Activated CD4-positive, alpha-beta memory T cell treated with anti-CD3 and anti-CD28 coated beads, Interleukin-2, amount 10 ng/mL, durations not matched to agents 7 days and 5 days (primary cell): ENCODE measurements at places on chromosomes 3 and 15.

DNA sequence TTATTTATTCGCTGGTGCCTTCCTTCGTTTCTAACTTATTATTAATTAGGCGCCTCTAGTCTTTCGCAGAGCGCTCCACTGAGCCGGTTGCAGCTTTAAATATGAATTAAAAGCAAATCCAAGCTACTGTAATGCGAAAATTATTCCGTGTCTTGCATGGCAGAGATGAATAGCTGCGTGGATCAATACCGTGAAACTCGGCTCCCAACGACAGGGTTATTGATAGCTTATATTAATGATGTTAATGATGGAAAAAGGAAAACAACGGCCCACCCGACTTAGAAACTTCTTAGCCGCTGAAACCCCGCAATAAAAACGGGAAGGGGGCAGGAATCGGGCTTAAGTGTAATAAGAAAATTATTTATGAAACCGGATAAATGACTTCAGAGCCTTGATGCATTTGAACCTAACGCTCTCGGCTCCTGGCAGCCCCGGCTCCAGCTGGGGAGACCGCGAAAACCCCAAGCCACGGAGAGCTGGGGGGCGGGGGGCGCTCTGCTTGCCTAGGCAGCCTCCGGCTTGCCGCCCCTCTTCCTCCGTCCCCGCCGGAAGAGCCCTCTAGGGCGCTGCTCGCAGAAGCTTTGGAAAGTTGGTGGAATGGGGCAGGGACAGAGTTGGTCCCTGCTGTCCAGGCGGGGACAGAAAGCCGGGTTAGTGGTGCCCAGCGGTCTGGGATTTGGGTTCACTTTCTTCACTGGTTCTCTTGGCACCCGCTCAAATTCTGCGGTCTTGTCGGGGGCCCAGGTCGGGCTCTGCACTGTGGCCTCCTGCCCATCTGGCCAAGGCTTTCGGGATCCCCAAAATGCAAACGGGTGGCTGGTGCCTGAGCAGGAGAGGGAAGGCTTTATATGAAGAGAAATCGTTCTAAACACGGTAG lies 7.7 kb upstream of the ONECUT1 start:
- H3K36me3 ChIP-seq: peaks cover 9% of the 10 kb centered on the region
- no peak for DNase-seq
- peaks cover 93% of the 10 kb centered on the region for H3K27me3 ChIP-seq
- H3K4me1 ChIP-seq: peaks cover 3% of the 10 kb centered on the region
- no peak overlapping the region for H3K27ac ChIP-seq

DNA sequence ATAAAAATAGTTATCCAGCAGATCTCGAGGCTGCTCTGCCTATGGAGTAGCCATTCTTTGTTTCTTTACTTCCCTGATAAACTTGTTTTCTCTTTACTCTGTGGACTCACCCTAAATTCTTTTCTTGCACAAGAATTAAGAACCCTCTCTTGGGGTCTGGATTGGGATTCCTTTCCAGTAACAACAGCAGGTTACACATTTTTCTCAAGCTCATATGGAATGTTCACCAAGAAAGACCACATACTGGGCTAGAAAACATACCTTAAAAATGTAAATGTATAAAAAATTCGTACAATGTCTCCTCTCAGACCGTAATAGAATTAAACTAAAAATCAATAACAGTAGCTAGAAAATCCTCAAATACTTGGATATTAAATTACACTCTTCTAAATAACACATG lies 299.2 kb downstream of the CNTN3 start:
- no peak overlapping the region for H3K4me3 ChIP-seq
- no peaks in the 10 kb centered on the region for H3K4me1 ChIP-seq
- H3K27me3 ChIP-seq: no peaks in the 10 kb centered on the region
- no peak overlapping the region for H3K27ac ChIP-seq
- no peaks in the 10 kb centered on the region for H3K36me3 ChIP-seq

DNA sequence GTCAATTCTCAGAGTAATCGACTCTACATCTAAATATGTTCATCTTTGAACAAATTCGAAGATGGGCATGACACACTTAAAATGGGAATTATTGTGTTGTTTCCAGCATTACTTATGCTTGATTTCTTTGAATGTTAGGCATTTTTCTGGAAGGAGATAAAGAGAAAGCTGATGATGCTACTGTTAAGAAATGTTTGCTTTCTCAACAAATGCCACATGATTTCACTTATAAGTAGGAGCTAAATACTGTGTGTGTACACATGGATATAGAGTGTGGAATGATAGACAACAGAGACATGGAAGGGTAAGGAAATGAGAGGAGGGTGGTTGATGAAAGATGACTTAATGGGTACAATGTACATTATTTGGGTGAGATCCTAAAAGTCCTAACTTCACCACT lies 400.9 kb downstream of the TBL1XR1 start:
- no peak for DNase-seq
- no peak overlapping the region for H3K4me3 ChIP-seq
- H3K27me3 ChIP-seq: no peaks in the 10 kb centered on the region
- H3K4me1 ChIP-seq: no peaks in the 10 kb centered on the region
- no peak overlapping the region for H3K27ac ChIP-seq

DNA sequence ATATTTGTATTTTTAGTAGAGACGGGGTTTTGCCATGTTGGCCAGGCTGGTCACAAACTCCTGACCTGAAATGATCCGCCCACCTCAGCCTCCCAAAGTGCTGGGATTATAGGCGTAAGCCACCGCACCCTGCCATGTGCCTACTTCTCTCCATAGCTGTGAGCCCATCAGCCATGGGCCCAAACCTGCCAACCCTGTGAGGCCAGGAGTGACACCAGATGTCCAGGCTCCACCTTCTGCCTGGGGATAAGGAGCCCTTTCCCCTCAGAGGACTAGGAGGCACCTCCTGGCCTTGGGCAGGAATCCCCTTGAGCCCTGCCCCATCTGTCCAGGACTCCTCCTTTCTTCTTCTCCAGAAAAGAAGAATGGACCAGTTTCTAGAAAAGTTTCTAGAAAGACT lies 14.2 kb upstream of the RFT1 start:
- no peaks in the 10 kb centered on the region for H3K36me3 ChIP-seq
- H3K27me3 ChIP-seq: no peaks in the 10 kb centered on the region
- H3K4me3 ChIP-seq: no peak overlapping the region
- no peak for DNase-seq

GRCh38 chr15:101128221-101129015 lies 123.4 kb downstream of the CHSY1 start:
- no peak for DNase-seq
- H3K36me3 ChIP-seq: peaks cover 23% of the 10 kb centered on the region
- no peak overlapping the region for H3K4me3 ChIP-seq
- peak overlapping the region; percentile 95 for H3K27ac ChIP-seq
- peaks cover 8% of the 10 kb centered on the region for H3K27me3 ChIP-seq

DNA sequence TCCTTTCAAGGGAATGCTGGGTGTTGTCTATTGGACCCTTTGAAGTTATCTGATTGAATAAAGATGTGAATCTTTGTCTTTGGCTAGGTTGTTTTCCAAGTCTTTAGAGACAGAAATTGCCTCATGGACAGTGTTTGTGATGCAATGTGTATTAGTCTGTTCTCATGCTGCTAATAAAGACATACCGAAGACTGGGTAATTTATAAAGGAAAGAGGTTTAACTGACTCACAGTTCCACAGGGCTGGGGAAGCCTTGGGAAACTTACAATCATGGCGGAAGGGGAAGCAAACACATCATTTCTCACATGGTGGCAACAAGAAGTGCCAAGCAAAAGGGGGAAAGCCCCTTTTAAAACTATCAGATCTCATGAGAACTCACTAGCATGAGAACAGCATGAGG lies 88.8 kb upstream of the PLXND1 start:
- peaks cover 2% of the 10 kb centered on the region for H3K4me1 ChIP-seq
- no peaks in the 10 kb centered on the region for H3K27me3 ChIP-seq
- DNase-seq: no peak
- peaks cover 6% of the 10 kb centered on the region for H3K36me3 ChIP-seq

DNA sequence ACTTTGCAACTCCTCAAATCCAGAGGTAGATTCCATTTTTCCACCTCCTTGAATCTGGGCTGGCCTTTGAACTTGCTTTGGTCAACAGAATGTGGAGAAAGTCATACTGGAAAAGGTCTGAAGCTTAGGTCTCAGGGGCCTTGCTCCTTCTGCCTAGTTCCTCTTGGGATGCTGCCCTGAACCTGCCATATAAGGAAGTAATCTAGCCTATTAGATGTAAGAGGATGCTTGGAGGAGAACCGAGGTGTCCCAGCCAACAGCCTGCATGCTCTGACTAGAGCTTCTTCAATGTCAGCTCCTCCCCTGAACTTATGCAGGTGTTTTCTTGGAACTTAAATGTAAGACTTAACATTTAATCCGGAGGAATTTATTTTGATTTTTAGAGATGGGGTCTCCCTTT lies 2.0 kb upstream of the TMED3 start:
- DNase-seq: no peak
- H3K4me3 ChIP-seq: no peak overlapping the region
- H3K27ac ChIP-seq: no peak overlapping the region
- peaks cover 36% of the 10 kb centered on the region for H3K27me3 ChIP-seq
- H3K36me3 ChIP-seq: peaks cover 10% of the 10 kb centered on the region
- H3K4me1 ChIP-seq: peaks cover 29% of the 10 kb centered on the region

DNA sequence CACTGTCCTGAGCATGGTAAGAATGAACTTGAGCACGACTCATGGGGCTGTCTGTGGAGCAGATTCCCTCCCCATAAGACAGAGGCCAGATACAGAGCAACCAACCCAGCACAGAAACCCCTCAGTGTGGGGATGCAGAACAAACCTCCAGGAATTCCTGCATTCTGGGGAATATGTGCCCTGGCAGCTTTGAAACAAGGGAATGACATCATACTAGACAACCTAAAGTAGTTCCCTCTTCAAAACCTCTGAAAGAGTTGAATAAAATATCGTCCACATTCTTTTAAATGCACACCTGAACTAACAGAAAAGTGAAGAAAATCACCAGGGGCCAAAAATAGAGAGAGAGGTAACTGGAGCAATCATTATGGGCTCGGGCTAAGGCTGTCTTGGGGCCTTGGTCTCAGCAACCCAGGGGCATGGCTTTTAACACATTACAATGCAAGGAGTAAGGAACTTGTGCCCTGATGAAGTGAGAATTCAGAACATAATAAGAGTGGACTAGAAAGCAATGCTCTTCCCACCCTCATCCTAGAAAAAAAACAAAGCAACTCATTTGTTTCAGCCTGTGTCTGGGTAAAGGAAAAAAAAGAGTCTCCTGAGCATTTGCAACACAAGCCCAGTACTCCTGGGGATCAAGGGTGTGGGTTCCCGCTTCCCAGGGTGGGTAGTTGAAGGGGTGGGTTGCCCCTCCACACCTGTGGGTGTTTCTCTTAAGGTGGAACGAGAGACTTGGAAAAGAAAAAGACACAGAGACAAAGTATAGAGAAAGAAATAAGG lies 43.9 kb downstream of the ADIPOQ start:
- no peak overlapping the region for H3K27ac ChIP-seq
- H3K36me3 ChIP-seq: no peaks in the 10 kb centered on the region
- H3K27me3 ChIP-seq: peaks cover 4% of the 10 kb centered on the region

DNA sequence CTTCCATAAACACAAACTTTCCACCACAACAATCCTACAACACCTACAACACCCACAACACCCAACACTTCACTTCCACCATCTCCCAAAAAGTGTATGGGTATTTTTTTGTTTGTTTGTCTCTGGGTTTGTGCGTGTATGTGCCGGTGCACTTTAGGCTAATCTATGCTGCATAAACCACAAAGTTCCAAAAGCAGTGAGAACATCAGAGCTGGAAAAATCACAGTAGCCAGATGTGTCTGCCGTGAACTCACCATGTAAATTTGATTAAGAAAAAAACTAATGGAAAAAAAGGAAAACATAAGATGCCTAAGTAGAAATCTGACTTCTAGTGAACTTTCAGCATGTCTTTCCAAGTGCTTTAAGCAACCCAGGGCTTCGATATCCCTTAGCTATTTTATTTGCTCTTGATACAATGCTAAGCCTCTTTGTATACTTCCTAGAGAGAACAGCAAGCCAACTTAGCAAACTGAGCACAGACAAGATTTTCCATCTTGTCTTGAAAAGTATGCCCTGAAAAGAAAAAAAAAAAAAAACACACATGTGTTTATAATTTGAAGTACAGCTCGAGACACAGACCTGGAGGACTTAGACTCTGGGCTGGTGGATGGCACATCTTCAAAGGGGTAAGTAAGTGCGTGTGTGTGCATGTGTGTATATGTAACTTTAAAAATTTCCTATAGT lies 91.4 kb downstream of the WWTR1 start:
- H3K36me3 ChIP-seq: no peaks in the 10 kb centered on the region
- H3K4me1 ChIP-seq: peaks cover 3% of the 10 kb centered on the region
- H3K4me3 ChIP-seq: no peak overlapping the region

- DNase-seq: no peak
- peaks cover 71% of the 10 kb centered on the region for H3K27me3 ChIP-seq
- H3K36me3 ChIP-seq: peaks cover 3% of the 10 kb centered on the region
- H3K4me3 ChIP-seq: no peak within 1 kb of the TSS
These were observed at the start of gene SOX2 for GRCh38 chr3:181711325-181712135. TSS of gene SOX2 (plus strand) at chr3:181711925. CDS start at chr3:181712361, 436 bp downstream.

DNA sequence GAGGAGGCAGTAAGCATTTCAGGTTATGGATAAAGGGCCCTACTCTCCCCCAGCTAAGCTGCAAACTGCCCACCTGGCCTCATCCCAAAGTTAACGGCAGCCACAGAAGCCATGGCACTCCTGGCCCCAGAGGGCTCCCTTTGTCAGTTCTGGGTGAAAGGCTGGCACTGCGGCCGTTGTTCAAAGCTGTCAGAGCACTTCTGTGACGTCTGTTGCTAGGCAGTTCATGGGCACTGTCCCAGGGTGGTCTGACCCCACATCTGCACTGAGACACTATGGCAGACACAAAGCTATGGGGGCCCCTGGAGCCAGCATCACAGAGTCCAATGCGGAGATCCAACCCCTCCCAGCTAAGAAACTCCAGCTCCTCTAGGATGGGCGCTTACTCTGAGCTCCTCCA lies 30.0 kb downstream of the TLE3 start:
- peaks cover 56% of the 10 kb centered on the region for H3K36me3 ChIP-seq
- H3K4me1 ChIP-seq: no peaks in the 10 kb centered on the region

- no peak for DNase-seq
- H3K4me3 ChIP-seq: no peak overlapping the region
- no peaks in the 10 kb centered on the region for H3K36me3 ChIP-seq
- H3K27ac ChIP-seq: no peak overlapping the region
- H3K4me1 ChIP-seq: no peaks in the 10 kb centered on the region
- no peaks in the 10 kb centered on the region for H3K27me3 ChIP-seq
These were observed 1546.5 kb downstream of the OTOL1 start for GRCh38 chr3:163043074-163043473.

DNA sequence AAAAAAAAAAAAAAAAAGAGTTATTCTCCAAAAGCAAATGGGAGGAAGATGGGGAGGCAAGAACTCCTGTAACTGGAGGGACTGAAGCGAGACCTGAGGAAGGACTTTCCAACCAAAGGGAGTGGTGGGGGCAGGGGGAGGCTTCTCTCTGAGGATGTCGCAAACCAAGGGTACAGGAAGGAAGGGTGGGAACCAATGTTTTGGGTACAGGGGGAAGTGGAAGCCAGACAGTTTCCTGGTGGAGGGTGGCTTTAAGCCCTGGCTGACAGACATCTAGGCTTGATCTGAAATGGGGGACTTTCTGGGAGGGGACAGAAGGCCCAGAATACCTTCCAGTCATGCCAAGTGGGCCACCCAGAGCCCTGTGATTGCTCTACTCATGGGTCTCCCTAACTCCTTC lies 27.0 kb downstream of the VIPR1 start:
- peak overlapping the region; percentile 54 for H3K27ac ChIP-seq
- DNase-seq: peak; percentile 35
- H3K4me1 ChIP-seq: peaks cover 67% of the 10 kb centered on the region
- H3K4me3 ChIP-seq: no peak overlapping the region
- H3K36me3 ChIP-seq: peaks cover 8% of the 10 kb centered on the region

- DNase-seq: no peak
- H3K4me1 ChIP-seq: no peaks in the 10 kb centered on the region
- no peaks in the 10 kb centered on the region for H3K27me3 ChIP-seq
- H3K36me3 ChIP-seq: no peaks in the 10 kb centered on the region
These were observed 129.9 kb upstream of the UBE3A start for GRCh38 chr15:25568751-25569150.
